ENCODE measurements at places on chromosomes 3 and 15.

DNA sequence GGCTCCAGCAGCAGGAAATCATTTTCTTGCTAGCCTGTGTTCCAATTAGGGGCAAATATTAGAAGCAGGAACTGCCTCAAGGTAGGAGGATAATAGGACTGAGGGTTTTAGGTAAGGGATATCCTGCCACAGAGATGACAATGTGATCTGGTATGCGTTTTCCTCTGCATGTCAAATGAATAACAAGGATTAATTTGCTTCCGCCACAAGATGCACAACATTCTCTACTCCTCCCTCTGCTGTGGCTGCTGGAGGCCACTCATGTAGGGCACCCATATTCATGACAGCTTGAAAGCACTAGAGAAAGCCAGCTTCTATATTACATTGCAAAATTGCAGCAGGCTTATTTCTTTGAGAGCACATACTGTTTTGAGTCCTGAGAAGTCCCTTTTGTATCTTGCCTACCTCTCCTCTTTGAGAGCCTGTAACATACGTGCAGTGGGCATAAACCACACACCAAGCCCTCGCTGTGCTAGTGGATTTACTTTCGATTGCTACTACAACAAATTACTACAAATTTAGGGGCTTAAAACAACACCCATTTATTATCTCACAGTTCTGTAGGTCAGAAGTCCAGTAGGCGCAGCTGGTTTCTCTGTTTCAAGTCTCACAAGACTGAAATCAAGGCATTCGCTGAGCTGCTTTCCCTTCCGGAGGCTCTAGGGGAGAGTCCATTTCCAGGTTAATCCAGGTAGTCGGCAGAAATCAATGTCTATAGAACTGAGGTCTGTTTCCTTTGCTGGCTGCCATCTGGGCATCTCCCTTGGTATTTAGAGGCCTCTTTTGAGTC is 5.9 kb upstream of the CD47 start:
- no peak for DNase-seq

DNA sequence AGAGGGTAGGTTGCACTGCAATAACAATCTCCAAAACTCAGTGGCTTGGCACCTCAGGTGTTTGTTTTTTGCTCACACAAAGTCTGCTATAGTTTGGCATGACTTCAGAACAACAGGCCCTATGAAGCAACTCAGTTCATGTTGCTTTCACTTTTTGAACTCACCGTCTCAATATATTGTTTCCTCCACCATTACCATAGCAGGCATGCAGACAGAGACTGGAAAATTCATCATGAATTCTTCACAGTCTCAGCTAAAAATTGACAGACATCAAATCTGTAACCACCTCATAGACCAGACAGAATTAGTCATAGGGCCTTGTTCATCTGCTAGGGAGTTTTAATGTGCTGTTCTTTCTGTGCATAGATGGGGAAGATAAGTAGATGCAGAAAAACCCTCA is 161.4 kb upstream of the POU1F1 start:
- DNase-seq, result no peak

DNA sequence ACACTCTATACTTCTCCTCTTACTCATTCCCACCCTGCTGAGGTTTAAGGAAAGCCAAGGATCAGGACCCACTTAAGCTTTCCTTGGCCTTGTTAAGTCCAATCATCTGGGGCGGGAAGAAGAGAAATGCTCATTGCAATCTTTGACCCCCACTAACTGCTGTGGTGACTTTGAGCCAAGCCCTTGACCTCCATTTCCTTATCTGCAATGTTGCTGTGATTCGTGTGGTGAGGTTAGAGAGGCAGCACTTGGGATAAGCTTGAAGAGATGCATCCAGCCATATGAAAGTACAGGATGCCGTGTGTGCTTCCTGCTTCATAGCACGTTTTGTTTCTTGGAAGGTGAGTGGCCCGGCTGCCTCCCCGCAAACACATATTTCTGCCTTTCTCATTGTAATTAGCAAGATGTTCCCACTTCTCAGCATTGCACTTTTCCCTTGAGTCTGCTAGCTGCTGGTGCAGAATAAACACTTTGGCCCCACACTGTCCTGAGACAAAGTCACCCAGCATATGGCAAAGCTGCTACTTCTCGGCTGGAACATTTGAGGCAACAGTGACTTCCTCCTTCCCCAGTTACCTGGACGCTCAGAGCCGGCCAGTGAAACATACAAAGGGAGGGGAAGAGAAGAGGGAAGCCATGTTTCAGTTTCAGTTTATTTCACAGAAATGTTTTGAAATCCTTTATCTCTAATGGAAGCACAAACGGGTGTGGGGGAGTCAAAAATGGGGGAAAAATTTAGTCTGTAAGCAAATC is 10.5 kb upstream of the NUDT16 start:
- DNase-seq, result no peak

- no peak for DNase-seq
These were observed 37.2 kb downstream of the PXK start for GRCh38 chr3:58369876-58370275.

- no peak for DNase-seq
These were observed 186.6 kb downstream of the GREM1 start for GRCh38 chr15:32904448-32904847.

- peak; percentile 96 for DNase-seq
These were observed 72.7 kb upstream of the MAP4 start for GRCh38 chr3:48088749-48089466.

DNA sequence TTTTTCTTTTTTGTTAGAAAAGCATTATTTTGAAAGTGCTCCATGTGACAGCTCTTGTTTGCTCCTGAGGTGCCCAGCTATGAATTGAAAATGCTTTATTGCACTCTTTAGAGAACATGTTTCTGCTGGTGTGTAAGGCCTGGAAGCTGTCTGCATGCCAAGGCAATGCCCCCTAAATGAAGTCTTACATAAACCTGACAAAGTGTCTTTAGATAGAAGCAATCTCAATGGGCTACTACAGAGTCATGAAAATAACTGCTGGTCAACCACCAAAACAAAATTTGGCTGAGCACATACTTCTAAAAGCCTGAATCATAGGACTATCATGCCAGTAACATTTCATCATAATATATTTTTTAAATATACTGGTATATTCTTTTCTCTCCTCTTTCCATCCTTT is 178.7 kb downstream of the THRB start:
- no peak for DNase-seq

DNA sequence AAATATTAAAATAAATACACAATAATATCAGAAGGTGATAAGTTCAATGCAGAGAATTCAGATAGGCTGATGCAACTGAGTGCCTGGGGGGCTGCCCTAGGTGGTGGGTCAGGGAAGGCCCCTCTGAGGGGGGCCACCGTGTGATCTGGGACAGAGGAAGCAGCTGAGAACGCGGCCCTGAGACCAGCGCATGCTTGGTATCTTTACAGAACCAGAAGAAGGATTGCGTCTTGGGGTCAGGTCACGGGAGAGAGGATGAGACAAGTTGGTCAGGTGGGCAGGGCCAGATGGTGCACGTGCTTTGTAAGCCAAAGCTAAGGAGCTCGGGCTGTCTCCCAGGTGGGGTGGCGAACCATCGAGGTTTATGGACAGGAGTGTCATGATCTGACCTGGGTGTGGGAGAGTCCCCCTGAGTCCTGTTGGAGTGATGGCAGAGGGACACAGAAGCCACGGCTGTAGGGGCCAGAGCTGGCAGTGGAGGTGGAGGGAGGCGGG is 121.2 kb downstream of the ETFA start:
- DNase-seq, result no peak

Data from stimulated activated naive CD4-positive, alpha-beta T cell treated with Interleukin-2 at 50 U/mL for 16 hours (primary cell).